Right forelimb (tissue), 1 donor: ENCODE measurements at places on chromosomes 5 and 9.

DNA sequence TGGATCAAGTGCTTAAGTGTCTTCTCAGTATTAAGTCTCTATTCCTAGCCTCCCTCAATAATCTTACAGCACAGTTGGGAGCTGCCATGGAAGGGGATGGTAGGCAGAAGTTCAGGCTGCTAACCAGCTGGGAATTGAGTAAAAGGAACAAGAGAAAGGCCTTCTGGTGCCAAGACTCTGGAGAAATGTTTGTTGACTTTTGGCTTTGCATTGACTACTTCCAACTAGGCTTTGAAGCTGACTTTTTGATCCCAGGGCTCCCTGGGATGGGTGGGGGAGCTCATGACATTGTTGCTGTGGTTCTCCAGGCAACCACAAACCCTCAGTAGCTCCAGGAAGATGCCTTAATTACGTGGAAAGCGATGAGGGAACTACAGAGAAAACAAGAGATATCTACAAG is 85.2 kb upstream of the HTR4 start:
- no peak for DNase-seq

DNA sequence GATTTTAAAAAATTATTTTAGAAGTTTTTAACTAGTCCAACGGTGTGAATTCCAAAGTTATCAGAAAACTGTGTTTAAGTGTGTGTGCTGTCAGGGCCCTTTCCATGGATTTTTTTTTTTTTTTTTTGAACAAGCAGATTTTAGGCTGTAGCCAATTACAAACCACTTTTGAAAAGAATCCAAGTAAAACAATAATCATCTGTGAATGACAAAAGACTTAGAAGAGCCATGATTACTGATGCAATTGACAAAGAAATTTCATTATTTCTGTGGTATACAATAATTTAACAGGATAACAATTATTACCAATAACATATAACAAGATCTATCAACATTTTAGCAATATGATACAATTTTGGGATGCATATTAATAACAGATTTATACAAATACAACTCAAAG is 16.2 kb upstream of the PAIP1 start:
- DNase-seq = no peak

DNA sequence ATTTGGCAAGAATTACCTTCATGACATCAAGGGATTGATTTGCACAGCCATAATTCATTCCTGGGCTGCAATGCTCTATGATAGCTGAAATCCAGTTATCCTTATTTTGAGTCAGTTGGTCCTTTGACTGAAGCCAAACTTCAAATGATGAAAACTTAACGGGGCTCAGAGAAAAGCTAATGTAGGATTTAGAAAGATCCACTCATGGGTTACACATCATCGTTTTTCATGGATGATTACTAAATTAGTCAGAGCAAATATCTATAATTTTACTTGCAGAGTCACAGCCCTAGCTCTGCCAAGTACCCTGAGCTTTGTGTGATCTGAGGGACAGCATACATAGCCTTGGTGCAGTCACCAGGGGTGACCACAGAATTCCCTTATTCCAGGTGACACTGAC is 27.3 kb upstream of the MUSK start:
- DNase-seq = no peak

GRCh38 chr5:38059876-38060275 is 198.5 kb upstream of the EGFLAM start:
- no peak for DNase-seq

- no peak for DNase-seq
Observed at GRCh38 chr5:149242339-149242738, 29.3 kb upstream of the AFAP1L1 start.

DNA sequence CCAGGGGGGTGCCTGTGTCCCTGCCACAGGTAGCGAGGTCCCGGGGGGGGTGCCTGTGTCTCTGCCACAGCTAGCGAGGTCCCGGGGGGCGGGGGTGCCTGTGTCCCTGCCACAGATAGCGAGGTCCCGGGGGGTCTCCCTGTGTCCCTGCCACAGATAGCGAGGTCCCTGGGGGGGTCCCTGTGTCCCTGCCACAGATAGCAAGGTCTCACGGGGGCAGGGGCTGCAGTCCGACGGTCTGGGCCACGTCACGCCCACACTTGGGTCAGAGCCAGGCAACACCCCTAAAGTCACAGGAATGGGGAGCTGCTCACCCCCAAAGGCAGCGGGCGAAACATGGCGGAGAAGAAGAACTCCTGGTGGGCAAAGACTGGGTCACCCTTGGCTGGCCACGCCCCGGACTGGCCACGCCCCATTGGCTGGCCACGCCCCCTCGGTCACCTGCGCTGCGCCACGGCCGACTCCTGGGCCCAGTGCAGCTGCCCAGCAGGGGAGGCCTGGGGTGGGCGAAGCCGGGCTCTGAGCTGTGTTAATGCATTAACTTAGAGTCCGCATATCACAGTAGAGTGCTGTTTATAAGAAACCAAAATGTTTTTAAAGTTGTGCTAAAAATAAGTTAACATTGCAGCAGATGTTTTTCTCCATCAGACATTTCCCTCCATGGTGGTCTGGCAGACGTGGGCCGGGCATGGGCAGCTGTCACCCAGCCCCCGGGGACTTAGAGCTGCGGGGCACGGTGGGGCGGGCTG is 7.0 kb downstream of the NOXA1 start:
- DNase-seq = no peak

- DNase-seq = peak; percentile 46
Observed at GRCh38 chr9:124780060-124780756, 3.3 kb downstream of the OLFML2A start.

DNA sequence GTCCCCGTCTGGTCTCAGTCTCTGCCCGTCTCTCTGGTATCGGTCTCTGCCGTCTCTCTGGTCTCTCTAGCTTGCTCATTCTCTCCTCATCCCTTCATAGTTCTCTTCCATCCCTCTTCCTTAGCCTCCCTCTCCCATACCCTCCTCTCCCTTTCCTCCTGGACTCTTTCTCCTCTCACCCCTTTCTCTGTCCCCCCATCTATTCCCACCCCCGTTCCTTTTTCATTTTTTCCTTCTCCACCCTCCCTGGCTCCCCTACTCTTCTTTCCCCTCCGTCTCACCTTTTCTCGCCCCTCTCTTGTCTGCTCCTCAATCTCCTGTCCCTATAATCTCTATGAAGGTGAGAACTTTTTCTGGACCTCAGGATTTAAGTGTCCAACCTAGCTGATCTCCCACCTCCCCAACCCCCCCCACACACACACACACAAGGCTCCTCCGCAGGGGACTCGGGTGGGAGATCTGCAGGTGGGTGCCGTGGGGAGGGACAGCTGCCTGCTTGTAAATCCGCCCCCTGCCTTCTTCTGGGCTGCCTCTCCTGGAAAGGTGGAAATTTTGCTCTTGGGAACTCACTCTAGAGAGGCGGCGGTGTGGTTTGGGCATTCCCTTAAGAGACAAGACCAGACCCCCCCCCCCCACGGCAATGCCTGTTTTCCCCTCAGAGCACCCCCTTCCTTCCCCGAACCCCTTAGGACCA is 953 bp downstream of the UBE2QL1 start:
- no peak for DNase-seq

DNA sequence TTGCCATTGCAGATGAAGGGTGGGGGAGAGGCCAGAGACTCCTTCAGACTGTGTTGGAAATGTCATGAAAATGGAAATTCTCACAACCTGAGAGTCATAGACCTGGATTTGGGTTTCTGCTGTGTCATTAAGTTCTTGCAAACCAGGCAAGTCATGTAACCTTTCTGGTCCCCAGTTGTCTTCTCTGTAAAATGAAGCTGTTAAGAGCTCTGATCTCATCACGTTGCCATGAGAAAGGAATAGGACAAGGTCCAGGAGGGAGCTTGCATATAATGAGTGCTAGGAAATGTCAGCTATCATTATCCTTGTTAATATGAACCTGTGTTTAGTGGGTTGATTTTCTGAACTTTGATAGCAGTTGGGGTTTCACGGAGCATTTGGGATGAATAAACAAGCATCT is 59.1 kb downstream of the FGF1 start:
- DNase-seq = no peak

GRCh38 chr5:78497573-78498533 is 137.4 kb downstream of the SCAMP1 start:
- no peak for DNase-seq
